HepG2 (cell line): ENCODE measurements at places on chromosomes 5 and 9. TPM values are rescaled to one million over a fixed set of nuclear protein-coding genes. Genes with fewer than 3 reads are reported as not detected.

FAM163B gene
- total RNA-seq, result not detected in 2 replicates

F2RL1 gene
- total RNA-seq, result 6.3 and 9.9 TPM in 2 replicates

DNA sequence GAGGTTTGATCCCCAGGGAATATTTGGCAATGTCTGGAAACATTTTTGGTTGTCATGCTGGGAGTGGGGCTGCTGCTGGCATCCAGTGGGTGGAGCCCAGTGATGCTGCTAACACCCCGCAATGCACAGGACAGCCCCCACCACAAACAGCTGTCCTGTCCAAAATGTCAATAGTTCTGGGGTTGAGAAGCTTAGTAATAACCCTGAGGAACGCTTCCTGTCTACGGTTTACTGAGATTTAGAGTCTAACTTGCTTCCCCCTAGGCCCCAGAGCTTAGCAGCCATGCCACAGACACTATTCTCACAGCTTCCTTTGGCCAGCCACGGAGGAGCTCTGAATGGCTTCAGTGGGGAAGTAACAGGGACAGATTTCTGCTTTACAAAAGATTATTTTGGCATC, 66.5 kb downstream of the MSX2 start:
- H3K27ac ChIP-seq, result no peak overlapping the region
- no peak overlapping the region for H3K4me3 ChIP-seq
- H3K4me1 ChIP-seq, result no peaks in the 10 kb centered on the region
- H3K27me3 ChIP-seq, result peaks cover 1% of the 10 kb centered on the region
- no peaks in the 10 kb centered on the region for H3K36me3 ChIP-seq
- no peak for DNase-seq

- H3K36me3 ChIP-seq, result no peaks in the 10 kb centered on the region
- H3K27me3 ChIP-seq, result no peaks in the 10 kb centered on the region
- no peak overlapping the region for H3K27ac ChIP-seq
- no peak overlapping the region for H3K4me3 ChIP-seq
- peaks cover under 1% of the 10 kb centered on the region for H3K4me1 ChIP-seq
These were observed 406.8 kb downstream of the ANXA1 start for GRCh38 chr9:73558471-73558870.

DNA sequence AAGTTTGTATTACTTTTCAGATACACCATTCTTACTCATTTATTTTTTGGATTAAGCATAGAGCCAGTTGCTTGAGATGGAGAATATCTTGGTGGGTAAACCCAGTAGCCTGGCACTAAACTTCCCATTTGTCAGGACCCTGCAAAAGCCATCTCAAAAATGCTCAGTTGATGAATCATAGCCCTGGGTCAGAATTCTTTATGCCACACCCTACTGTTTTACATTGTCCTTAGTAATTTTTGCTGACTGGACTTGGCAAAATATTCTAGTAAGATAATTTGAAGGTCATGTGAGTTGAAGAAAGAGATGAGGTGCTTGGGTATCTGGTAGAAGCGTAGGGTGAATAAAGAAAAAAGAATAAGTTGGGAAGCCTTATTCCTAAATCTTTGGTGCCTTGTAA, 50.7 kb downstream of the C7 start:
- no peaks in the 10 kb centered on the region for H3K4me1 ChIP-seq
- no peak for DNase-seq
- H3K27me3 ChIP-seq, result no peaks in the 10 kb centered on the region
- H3K4me3 ChIP-seq, result no peak overlapping the region
- no peak overlapping the region for H3K27ac ChIP-seq

DNA sequence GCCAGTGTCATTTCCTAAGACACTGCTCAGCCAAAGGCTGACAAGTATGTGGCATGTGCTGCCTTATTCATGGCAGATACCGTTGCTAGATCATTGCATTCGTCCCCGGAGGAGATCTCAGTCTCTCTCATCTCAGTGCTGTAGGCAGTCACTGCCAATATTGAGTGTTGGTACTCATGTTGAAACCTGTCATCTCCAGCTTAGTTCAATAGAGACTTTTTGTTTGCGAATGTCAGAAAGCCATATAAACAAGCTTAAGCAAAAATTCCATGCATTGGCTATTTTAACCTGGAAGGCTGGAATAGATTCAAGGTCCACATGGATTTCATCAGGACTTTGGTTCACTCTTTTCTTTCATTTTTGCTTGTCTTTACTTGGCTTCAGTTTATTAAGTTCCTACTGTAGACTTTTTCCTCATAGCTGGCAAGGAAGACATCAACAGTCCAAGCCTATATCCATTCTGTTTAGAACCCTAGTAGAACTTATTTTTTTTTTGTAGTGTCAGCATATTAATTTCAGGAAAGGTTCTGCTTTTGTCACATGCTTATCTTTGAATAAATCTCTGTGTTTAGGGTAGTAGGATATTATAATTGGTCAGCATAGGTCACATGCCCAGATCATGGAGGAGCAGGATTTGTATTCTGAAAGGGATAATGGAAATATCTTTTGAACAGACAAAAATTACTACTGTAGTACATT, 66.8 kb downstream of the FCHO2 start:
- H3K27me3 ChIP-seq, result no peaks in the 10 kb centered on the region
- peak overlapping the region; percentile 55 for H3K27ac ChIP-seq
- H3K4me3 ChIP-seq, result no peak overlapping the region
- DNase-seq, result peak; percentile 86

DNA sequence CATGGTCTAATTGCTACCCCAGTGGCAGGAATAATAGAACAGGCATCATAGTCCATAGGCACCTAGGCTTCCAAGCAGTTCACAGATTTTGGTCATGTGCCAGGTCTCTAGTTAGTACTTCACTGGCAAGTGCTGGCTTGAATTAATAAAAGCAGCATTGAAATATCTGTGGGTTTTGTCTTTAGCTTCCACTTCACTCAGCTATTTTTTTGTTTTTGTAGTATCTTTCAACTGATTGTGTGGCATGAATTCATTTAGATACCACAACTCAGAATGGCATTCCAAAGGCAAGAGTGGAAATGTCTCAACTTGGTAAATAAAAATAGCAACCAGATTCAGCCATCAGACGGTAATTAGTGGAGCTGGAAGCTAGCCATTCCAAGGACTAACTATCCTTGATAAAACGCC, 27.9 kb upstream of the ITGA2 start:
- no peak overlapping the region for H3K4me3 ChIP-seq
- H3K4me1 ChIP-seq, result peaks cover 27% of the 10 kb centered on the region
- no peaks in the 10 kb centered on the region for H3K36me3 ChIP-seq
- no peak for DNase-seq
- H3K27ac ChIP-seq, result no peak overlapping the region

GRCh38 chr9:13266167-13266566, 13.3 kb downstream of the MPDZ start:
- no peak for DNase-seq
- no peaks in the 10 kb centered on the region for H3K27me3 ChIP-seq
- H3K4me1 ChIP-seq, result no peaks in the 10 kb centered on the region
- no peak overlapping the region for H3K4me3 ChIP-seq
- no peaks in the 10 kb centered on the region for H3K36me3 ChIP-seq

DNA sequence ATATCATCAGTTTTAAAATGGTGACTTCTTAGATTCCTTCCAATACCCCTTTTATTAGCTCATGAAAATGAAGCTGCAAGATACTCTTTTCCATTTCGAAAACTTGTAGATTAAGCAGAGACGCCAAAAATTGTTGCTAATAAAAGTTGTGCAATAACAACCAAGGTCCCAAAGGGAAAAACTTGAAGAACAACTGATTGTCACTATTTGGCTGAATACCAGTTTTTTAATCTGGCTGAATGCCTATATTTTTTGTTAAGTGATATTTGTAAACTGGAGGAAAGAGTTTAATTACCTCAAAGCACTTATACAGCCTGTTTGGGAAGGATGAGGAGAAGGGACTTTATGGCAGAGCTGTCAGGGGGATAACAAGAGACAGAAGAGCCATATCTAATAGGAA, 14.6 kb downstream of the C5orf58 start:
- H3K4me3 ChIP-seq, result no peak overlapping the region
- no peaks in the 10 kb centered on the region for H3K4me1 ChIP-seq
- no peaks in the 10 kb centered on the region for H3K36me3 ChIP-seq
- H3K27me3 ChIP-seq, result no peaks in the 10 kb centered on the region

GRCh38 chr5:127924606-127925005, 159.0 kb upstream of the SLC12A2 start:
- no peak overlapping the region for H3K4me3 ChIP-seq
- no peaks in the 10 kb centered on the region for H3K36me3 ChIP-seq
- H3K27me3 ChIP-seq, result no peaks in the 10 kb centered on the region; the same call in 2 of the 3 replicates
- H3K27ac ChIP-seq, result no peak overlapping the region

DNA sequence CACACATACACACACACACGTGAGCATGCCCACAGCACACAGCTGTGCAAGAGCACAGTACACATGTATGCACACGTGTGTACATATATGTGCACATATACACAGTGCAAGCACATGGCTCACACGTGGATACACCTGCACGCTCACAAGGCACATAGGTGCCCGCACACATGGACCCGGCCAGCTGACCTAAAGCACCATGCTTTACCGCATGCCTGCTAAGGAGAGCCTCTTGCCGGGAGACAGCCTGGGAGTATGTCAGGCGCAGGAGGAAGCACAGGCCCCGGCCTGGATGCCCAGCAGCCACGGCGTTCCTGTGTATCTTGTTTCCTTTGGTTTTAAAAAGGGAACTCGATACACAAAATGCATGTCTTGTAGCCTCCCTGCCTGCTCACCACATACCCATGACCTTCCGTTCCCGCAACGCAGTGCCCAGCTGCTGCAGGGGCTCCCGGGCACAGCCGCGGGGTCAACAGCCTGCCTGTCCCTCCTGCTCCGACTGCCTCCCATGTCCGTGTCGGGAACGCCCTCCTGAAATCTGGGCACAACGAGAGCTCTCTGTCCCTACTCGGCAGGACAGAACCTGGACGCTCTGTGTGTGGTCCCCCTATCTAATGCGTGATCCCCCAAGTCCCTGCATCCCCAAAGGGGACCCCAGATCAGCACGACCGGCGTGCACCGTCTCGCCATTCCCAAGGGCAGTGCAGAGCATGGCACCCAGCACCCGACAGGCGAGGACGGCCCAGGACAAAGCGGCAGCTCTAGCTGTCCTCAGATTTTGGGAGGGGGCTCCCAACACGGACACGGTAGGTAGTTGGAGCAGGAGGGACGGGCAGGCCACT, 3.6 kb downstream of the SLC12A7 start:
- H3K27me3 ChIP-seq, result peaks cover 8% of the 10 kb centered on the region
- H3K36me3 ChIP-seq, result no peaks in the 10 kb centered on the region
- DNase-seq, result no peak
- peaks cover 84% of the 10 kb centered on the region for H3K4me1 ChIP-seq
- no peak overlapping the region for H3K4me3 ChIP-seq

GRCh38 chr9:129131300-129132145, 20.3 kb downstream of the PTPA start:
- H3K36me3 ChIP-seq, result peaks cover 75% of the 10 kb centered on the region
- DNase-seq, result peak; percentile 43
- H3K27me3 ChIP-seq, result no peaks in the 10 kb centered on the region
- no peaks in the 10 kb centered on the region for H3K4me1 ChIP-seq

DNA sequence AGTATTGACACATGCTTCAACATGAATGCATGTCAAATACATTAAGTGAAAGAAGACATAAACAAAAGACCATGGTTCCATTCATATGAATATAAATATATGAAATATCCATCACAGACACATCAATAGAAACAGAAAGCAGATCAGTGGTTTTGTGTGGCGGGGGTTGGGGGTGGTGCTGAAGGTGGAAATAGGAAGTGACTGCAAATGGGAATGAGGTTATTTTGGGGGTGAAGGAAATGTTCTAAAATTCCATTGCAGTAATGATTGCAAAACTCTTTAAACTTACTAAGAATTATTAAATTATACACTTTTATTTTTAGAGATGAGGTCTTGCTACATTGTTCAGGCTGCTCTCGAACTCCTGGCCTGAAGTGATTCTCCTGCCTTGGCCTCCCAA, 28.7 kb downstream of the TAF1L start:
- no peak overlapping the region for H3K4me3 ChIP-seq
- DNase-seq, result no peak
- peaks cover 13% of the 10 kb centered on the region; the same call in 2 of the 3 replicates for H3K27me3 ChIP-seq
- H3K36me3 ChIP-seq, result no peaks in the 10 kb centered on the region

DNA sequence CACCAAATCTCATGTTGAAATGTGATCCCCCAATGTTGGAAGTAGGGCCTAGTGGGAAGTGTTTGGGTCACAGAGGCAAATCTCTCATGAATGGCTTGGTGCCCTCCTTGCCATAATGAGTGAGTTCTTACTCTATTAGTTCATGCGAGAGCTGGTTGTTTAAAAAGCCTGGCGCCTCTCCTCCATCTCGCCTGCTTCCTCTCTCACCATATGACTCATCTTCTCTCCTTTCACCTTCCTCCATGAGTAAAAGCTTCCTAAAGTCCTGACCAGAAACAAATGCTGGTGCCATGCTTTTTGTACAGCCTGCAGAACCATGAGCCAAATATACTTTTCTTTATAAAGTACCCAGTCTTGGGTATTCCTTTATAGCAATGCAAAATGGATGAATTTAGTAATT, 20.9 kb upstream of the ARHGAP26 start:
- no peak for DNase-seq
- H3K4me1 ChIP-seq, result peaks cover 32% of the 10 kb centered on the region
- no peak overlapping the region for H3K4me3 ChIP-seq
- no peaks in the 10 kb centered on the region; the same call in 1 of the 2 replicates for H3K27me3 ChIP-seq
- H3K36me3 ChIP-seq, result no peaks in the 10 kb centered on the region

DNA sequence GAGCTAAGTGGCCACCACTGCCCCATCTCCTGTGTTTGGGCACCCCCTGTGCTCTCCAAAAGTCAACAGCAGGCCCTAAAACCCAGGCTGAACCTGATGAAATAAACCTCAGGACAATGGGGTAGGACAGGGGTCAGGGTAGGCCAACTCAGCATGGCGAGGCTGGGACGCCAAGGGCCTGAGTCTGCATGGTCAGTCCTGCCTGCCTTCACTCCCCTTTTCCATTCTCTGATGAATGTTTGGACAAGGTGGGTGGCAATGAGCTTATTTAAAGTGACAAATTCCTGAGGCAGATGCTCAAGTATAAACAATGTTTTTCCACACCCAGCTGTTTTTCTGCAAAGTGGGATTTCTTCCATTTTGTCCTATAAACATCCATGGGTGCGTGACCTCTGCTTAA, 47.2 kb upstream of the CXCL14 start:
- no peak overlapping the region for H3K4me3 ChIP-seq
- H3K27me3 ChIP-seq, result no peaks in the 10 kb centered on the region
- no peak overlapping the region for H3K27ac ChIP-seq

DNA sequence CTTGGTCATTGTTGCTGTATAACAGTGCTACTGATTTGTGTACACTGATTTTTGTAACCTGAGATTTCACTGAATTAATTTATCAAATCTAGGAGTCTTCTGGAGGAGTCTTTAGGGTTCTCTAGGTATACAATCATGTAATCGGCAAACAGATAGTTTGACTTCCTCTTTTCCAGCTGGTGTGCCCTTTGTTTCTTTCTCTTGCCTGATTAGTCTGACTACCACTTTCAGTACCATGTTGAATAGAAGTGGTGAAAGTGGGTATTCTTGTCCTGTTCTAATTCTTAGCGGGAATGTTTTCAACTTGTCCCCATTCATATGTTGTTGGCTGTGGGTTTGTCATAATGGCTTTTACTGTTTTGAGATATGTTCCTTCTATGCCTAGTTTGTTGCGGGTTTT, 24.7 kb upstream of the RANBP6 start:
- H3K27me3 ChIP-seq, result no peaks in the 10 kb centered on the region
- H3K36me3 ChIP-seq, result no peaks in the 10 kb centered on the region
- no peak overlapping the region for H3K4me3 ChIP-seq
